ENCODE measurements at places on chromosomes 7 and 10.

DNA sequence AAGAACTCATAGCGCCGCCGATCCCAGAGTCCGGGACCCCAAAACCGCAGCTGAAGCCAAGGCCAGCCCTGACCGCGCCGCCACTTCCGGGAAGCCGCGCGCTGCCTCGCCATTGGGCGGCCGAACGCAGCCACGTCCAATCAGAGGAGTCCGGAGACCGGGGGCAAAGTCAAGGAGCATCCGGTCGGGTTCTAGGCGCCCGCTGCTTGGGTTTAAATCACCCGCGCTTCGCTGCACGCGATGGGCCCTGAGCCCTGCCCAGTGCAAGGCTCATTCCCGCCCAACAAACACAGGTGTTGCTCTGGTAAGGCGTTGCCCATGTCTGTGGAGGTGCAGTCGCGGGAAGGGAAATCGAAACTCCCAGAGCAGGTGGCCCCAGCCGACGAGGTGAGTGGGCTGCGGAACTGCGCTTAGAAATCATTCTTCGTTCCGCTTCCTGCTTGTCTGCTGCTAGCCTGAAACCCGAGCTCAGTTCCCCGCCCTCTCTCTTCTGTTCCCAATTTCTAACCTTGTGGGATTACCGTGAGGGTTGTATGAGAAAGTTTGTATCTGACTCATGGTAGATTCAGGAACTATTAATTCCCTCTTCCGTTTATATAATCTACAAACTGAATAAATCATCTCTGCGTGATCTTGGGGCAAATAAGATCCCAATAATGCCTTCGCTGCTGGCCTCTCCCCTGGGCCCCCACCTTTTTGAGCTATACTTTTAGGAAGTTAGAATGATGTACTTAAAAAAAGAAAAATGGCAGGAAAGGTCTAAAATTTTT, at the start of gene DCLRE1C:
TSS of gene DCLRE1C (minus strand) at position 96 of the 770 bp plus-strand sequence. CDS start at position 10, 86 bp downstream.
- peak; percentile 93 for DNase-seq

GRCh38 chr10:71081229-71081560, 131.2 kb upstream of the UNC5B start:
- no peak for DNase-seq

DNA sequence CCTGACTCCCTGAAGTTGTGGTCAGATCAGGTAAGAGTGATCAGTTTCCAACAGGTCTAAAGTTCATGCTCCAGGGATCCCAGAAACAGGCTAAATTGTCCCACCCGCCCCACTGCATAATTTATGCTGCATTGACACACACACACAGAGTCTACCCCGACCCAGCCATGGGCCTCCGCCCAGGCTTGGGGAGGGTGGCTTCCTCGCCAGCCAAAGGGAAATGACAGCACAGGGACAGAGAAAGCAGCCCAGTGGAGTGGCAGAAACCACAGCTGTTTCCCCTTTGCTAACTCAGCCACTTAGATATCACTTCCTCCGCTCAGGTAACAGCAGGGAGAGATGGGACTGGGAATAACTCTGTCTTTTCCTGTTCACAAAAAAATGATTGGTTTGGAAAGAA, 9.4 kb downstream of the SH3PXD2A start:
- no peak for DNase-seq

- no peak for DNase-seq
These were observed 94.6 kb upstream of the BTBD16 start for GRCh38 chr10:122176232-122177213.

DNA sequence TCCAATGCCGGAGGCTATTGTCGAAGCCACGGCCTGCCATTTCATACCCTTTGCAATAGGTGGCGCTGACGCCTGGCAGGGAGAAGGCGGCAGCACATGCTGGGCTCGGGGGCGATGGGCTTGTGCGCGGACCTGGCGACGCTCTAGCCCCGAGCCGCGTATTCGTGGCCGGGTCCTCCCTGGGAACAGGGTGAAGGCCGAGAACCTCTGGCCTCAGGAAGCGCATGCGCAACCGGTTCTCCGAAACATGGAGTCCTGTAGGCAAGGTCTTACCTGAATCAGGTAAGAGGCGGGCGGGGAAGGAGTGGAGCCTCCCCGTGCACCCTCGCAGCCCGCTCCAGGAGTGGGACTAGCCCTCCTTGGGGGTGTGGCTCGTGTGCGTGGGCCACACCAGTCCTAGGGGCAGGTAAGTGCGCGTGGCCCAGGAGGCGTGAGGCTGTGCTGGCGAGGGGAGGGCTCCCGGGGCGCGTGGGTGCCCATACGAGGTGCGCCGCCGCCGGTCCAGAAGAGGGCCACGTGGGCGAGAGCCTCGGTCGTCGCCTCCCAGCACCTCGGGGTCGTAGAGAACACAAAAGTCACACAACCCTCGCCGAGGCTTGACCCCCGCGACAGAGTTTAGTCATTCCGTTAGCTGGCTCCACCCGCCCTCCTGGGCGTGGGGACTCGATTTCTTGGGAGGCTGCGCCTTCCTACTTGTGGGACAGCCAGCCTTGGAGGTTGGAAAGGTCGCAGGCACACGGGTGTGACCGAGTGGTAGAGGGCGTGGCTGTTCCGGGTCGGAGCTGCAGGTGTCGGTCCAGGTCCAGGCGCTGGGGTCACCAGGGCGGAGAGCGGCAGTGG, 5.6 kb upstream of the MEST start:
- DNase-seq: no peak

DNA sequence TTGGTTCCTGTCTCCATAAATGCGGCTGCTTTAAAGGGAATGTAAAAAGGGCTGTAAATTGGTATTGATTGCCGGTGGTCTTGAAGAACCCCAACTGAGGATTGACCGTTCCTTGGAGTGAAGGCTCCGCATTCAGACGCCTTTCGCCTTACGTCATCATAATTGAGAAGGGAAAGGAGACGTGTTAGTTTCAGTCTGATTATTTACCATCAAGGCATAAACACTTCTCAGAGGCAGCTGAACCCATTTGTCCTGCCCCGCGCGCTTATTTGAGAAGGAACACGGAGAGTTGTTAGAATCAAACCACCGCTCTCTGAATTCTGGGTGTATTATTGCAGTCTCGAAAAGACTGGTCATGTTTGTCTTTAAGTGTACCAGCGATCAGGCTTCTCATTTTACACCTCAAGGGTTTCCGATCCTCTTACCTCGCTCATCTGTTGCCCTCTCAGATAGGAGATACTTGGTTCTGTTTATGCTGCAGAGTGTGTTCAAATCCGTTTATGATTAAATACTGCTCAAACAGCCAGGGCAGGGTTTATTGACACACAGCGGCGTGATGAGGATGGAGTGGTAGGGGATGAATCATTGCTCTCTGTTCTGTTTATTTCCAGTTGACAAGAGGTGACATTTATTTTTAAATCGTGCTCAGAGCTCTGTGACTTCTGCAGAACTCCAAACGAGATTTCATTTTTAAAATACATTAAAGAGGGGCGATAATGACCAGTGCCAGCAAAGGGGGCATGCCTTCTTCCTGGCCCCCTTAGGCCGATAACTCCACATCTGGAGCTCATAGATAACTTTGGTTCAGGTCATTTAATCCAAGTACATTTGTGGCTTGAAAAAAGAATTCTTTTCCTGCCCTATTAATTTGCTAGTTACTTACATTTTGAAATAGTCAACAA, 30.4 kb downstream of the FOXK1 start:
- no peak for DNase-seq

DNA sequence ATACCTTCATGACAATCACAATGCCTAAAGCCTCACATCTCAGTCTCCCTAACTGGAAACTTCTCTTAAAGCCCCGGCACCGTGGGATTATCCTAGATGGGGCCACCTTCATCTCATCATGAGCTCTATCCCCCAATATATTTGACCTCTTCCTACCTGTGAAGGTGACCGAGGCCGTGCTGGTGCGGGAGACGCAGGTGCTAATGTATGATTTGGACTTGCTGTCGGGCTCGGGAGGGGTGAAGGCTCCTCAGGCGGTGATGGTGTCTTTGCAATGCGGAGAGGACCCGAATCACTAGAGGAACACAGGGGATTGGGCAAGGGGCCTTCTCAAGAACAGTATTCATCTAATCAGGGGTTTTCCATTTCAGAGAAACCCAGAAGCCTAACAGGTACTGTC, 168.4 kb downstream of the AMPH start:
- DNase-seq: no peak

- no peak for DNase-seq
These were observed 56.6 kb downstream of the PON1 start for GRCh38 chr7:95267754-95268153.

- DNase-seq: no peak
These were observed 14.2 kb upstream of the PDCD4 start for GRCh38 chr10:110857265-110858171.

GRCh38 chr7:2517026-2517425, 2.5 kb upstream of the LFNG start:
- DNase-seq: no peak

DNA sequence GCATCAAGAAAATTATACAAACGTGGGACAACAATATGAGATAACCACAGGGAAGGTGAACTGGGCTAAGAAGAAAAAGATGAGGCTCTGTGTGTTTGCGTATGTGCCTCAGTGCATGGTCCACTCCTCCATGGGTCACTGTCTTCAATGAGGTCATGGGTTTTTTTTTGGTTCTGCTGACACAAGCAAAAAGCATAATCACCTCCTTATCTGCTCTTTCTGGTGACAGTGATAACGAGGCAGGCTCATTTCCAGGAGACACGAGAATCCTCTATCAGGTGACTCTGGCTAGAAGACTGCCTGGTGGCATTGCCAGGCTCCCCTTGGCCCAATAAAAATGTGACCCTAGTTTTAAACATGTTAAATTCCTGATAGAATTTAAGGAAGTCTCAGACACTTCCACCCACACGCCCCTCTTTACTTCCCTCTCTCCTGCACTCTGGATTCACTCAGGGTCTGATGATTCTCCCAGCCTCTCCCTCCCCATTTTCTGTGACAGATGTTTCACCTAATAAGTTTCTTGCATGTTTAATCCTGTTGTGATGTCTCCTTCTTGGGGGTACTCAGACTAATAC, 35.3 kb upstream of the CDCA7L start:
- DNase-seq: no peak

DNA sequence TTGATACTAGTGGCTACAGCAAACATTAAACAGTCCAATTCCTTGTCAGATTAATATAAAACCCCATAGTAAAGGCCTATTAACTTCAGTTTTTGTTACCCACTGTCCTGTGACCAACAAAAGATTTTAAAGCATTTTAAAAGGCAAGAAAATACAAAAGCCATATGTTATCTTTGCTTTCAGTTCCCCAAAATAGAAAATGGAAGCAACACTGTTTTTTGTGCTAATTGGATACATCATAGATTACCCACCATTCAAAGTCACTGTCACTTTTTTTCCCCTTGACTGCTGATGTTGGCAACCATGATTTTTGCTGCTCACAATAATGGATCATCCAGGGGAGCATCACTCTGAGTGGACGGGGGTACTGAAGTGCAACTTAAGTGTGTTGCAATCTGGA, 52.4 kb upstream of the TMEM140 start:
- DNase-seq: no peak

- peak; percentile 54 for DNase-seq
These were observed 8.0 kb upstream of the EPHA1 start for GRCh38 chr7:143416565-143417149.

DNA sequence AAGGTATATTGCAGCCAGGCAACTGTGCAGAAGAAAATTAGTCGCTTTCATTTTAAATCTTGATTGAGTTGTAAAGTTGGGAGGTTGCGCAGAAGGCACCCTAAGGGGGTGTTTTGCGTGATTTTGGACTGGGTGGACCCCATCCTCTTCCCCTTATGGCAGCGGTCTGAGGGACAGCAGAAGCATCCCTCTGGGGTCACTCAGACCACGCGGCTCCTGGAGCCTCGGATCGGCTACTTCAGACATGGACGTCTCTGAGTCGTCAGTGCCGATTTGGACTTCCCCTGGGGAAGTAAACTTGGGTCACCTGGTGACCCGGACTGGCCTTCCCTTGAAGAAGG, 639.0 kb upstream of the DPP6 start:
- DNase-seq: no peak
